Stimulated activated CD8-positive, alpha-beta memory T cell treated with anti-CD3 and anti-CD28 coated beads, Interleukin-7, amount 100 ng/mL, for 48 hours (primary cell): ENCODE measurements at places on chromosomes 3 and 15.

DNA sequence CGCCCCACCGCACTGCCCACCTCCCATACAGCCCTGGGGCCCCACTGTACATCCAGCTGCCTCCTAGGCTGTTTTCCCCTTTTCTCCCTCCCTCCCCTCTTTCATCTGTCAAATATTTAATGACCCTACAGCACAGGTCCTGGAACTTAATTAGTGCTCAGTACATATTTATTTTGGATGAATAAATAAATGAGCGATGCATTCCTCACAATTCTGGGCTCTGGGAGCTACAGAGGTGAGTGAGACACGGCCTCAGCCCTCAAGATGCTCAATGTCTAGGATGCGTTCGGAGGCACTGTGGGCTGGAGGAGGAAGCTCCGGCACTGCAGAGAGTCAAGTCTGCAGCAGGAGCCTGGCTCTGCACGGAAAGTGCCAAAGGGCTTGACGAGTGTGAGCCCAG is 175.0 kb downstream of the FAM43A start:
- no peak for DNase-seq

DNA sequence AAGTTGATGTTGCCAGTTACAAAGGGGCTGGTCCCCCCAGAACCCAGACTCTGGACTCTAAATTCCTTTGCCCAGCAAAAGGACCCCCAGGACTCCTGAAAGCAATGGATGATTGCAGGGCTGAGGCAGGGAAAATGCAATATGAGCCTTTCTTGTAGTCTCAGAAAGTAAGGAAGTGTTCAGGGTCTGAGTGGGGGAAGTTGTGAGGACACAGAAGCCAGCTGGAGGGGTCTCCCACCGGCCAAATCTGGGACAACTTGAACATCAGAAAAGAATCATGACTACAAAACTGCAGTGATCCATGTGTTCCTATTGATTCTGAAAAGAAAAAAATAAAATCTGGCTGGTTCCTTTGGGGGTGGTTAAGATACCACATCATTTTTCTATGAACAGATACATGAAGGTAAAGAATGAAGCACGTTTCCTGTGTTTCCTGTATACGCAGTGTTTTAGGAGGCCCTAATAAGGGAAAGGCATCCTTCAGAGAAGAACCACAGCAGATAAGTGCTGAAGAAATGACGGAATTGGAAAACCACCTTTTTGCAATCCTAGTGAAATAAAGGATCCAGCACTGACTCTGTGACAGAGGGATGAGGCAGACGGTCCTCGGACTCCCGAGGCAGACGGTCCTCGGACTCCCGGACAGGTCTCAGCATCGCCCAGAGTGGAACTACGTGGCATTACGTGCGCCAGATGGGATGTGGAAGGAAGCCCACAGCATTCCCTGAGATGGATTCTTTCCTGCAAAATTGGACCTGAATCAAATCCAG is 22.2 kb upstream of the GRIP2 start:
- DNase-seq, result no peak

- no peak for DNase-seq
Observed at GRCh38 chr3:69460034-69460433, 74.1 kb upstream of the FRMD4B start.

- DNase-seq, result no peak
Observed at GRCh38 chr3:123816673-123817207, 67.4 kb downstream of the MYLK start.

DNA sequence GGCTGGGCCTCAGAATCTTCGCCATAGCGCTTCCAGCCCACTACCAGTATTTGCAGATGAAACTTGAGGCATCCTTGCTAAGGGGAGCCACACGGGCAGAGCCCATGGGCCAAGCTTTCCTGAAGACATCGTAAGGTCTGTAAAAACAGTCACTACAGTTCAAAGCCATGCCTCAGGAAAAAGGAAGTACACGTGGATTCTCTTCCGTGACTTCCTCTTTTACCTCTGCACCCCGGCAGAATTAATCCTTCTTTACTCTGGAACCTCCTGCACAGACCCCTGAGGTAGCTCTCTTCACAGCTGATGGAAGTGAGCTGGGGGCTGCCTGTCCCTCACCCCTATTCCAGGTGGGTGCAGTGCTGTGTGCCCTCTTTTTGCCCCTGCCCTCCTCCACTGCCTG is 129.2 kb downstream of the CHDH start:
- no peak for DNase-seq
